A549 (cell line): ENCODE measurements at places on chromosomes 12 and 14. TPM values are rescaled to one million over a fixed set of nuclear protein-coding genes. Genes with fewer than 3 reads are reported as not detected.
A peak's percentile ranks its signal among the peaks of the same experiment; 100 is the strongest.

GRCh38 chr12:58395470-58395869 lies 454.1 kb downstream of the ATP23 start:
- no peak for DNase-seq

DNA sequence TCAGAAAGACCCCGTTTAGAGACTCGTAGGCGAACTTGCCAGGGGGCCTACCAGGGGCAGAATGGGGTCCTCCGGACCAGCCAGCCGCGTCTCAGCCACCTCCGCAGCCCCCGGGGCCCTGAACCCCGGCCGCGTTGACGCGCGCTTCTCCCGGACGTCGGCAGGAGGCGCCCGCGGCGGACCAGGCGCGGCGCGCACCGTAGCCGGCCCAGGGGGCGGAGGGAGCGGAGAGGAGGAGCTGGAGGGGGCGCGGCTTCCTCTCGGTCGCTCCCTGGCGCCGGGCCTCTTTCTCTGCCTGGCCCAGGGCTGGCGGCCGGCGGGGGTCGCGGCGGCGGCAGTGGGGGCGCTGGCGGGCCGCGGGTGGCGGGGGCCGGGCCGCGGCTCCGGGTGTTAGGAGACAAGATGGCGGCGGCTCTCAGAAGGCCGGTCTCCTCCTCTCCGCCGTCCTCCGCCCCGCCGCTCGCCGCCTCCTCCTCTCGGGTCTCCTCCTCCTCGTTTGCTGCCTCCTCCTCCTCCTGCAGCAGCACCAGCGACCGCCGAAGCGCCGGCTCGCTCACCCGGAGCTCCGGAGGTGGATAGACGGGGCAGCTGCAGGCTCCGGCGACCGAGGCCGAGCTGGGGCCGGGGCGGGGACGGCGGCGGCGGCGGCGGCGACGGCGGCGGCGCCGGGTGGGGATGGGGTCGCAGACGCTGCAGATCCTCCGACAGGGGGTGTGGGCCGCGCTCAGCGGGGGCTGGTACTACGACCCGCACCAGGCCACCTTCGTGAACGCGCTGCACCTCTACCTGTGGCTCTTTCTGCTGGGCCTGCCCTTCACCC lies at the start of gene PCNX1:
TSS of gene PCNX1 (plus strand) at position 284 of the 820 bp plus-strand sequence. CDS start at position 676, 392 bp downstream.
- DNase-seq, result peak; percentile 85

Gene ABHD12B
- not detected in 3 replicates for polyA plus RNA-seq

Gene SERPINA9
- not detected in 3 replicates for polyA plus RNA-seq

DNA sequence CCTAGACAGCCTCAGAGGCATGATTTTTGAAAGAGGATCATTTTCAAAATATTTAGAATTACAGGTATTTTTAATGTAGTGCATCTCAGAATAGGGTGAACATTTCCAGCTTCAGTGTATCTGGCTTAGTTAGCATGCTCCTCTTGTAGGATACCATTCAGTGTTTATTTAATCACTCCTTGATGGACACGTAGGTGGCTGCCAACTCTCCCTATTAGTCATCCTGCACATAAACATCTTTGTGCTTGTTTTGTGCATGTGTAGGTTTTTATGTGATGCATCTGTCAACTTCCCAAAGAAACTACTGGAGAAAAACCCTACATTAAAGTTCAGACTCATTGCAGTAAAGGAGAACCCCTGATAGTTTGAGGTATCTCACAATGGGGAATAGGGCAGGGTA lies 52.5 kb upstream of the RBM19 start:
- DNase-seq, result peak; percentile 20

GRCh38 chr12:4283512-4284255 lies 10.1 kb downstream of the CCND2 start:
- DNase-seq, result no peak

Gene LRRK2
- 3.1 to 5.3 TPM (median 5.2 TPM) in 3 replicates for polyA plus RNA-seq

- DNase-seq, result no peak
These were observed 1083.2 kb downstream of the FLRT2 start for GRCh38 chr14:86613126-86613525.

Gene FITM1
- 0.36 TPM in 1 of 3 replicates, not detected in the others for polyA plus RNA-seq

Gene CLEC4A
- polyA plus RNA-seq, result 0.17 TPM in 1 of 3 replicates, not detected in the others

Gene DNAAF2
- polyA plus RNA-seq, result 10.8 to 12.1 TPM (median 11.9 TPM) in 3 replicates

Gene ASCL1
- polyA plus RNA-seq, result not detected in 3 replicates

Gene SAMD4A
- polyA plus RNA-seq, result 5.4 to 8.0 TPM (median 6.1 TPM) in 3 replicates

DNA sequence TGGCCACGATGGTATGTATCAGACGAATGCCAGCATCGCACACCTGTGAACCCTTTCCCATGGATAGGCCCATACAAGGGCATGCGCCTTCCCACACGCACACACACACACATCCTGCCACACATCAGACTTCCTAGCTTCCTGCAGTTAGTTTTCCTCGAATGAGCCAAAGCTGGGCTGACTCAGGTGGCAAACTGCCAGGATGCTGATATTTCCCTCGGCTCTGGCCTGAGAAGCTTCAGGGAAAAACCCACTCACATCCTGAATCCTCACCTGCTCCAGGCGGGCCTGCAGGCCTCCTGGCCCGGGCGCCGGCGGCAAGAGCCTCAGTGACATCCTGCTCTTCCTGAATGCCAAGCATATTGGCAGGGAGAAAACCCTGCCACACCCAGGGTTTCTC lies 22.4 kb downstream of the CALM1 start:
- DNase-seq, result peak; percentile 35

DNA sequence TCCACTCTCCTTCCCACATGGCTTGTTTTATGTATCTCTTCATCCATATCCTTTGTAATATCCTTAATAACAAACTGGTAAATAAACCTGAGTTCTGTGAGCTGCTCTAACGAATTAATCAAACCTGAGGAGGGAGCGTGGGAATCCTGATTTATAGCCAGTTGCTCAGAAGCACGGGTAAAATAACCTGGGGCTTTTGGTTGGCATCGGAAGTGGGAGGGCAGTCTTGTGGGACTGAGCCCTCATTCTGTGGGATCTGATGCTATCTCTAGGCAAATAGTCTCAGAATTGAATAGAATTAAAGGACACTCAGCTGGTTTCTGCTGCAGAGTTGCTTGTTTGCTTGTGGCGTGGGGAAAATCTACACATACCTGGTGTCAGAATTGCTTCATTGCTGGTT lies 17.5 kb upstream of the LDHB start:
- no peak for DNase-seq

- DNase-seq, result peak; percentile 48
These were observed 565 bp downstream of the CCDC77 start for GRCh38 chr12:402029-402389.

GRCh38 chr12:103969391-103969790 lies 3.7 kb downstream of the TDG start:
- no peak for DNase-seq

- DNase-seq, result no peak
These were observed 62.5 kb downstream of the ITPR2 start for GRCh38 chr12:26770239-26771070.

- no peak for DNase-seq
These were observed 96.8 kb downstream of the OSBPL8 start for GRCh38 chr12:76462668-76463224.

Gene METAP2
- polyA plus RNA-seq, result 213 to 241 TPM (median 219 TPM) in 3 replicates

GRCh38 chr12:29782285-29782870 lies 1.4 kb downstream of the TMTC1 start:
- DNase-seq, result no peak

DNA sequence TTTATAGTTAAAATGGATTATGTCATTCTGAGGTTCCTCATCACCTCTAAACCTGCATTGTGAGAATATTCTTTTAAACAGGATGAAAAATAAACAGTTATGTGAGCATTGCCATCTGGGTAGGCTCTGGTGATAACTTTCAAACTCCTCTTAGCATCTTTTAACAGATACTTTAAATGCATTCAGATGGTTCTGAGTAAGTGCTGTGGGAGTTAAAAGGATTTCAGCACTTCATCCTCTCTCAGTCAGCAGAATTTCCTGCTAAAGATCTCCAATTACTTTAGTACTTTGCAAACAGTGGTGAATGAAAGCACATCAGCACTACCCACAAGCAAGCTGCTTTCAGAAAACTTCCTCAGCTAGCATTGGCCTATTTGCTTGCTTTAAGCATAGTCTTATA lies 59.3 kb upstream of the TMTC1 start:
- DNase-seq, result no peak

Gene RNASE7
- polyA plus RNA-seq, result not detected in 3 replicates

Gene LBHD2
- not detected in 3 replicates for polyA plus RNA-seq

GRCh38 chr12:54840244-54840865 lies 14.0 kb upstream of the MUCL1 start:
- no peak for DNase-seq

- no peak for DNase-seq
These were observed 970.3 kb downstream of the BCL11B start for GRCh38 chr14:98301681-98302080.

Gene KRT73
- polyA plus RNA-seq, result not detected in 3 replicates

DNA sequence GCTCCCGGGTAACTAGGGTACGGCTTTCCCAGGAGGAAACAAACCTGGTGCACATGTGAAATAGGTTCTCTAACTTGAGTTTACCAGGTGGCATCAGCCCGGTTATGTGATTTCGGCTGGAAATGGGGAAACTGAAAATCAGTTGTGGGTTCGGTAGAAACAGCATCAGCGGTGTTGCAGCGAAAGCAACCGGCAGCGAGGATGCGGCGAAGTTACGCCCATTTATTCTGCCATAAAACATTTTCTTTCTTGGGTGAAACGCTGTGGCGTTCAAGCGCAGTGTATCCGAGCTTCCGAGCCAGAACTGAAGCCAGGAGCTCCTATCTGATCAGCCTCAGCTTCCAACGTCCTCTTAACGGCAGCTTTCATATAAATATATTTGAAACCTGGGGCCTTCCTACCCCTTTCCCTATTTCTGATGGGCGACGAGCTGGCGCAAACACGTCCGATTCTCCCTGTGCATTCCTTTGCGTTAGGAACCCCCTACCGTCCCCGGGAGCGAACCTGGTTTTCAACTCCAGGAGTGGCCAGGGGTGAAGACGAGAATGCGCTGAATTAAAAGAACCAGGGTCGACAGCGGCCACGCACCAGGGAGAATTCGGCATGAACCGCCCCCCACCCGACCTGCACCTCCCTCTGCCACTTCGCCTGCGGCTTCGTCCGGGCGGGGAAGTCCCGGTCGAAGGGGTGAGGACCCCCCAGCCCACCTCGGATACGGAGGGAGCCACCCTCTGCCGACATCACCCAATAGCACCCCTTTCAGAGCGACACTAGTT lies 1.6 kb downstream of the DPF3 start:
- DNase-seq, result no peak

Gene PTPN6
- polyA plus RNA-seq, result 14.2 to 17.1 TPM (median 15.1 TPM) in 3 replicates

GRCh38 chr12:52022841-52023181 lies 16.1 kb downstream of the TAMALIN start:
- peak; percentile 86 for DNase-seq

GRCh38 chr12:5377997-5378592 lies 53.8 kb upstream of the NTF3 start:
- no peak for DNase-seq

Gene MYF6
- polyA plus RNA-seq, result not detected in 3 replicates

GRCh38 chr14:66237741-66238140 lies 248.4 kb upstream of the CCDC196 start:
- DNase-seq, result no peak

- no peak for DNase-seq
These were observed 451.8 kb downstream of the VRK1 start for GRCh38 chr14:97248973-97249372.

- no peak for DNase-seq
These were observed 30.7 kb upstream of the STXBP6 start for GRCh38 chr14:25080682-25081081.

Gene STXBP6
- polyA plus RNA-seq, result 1.6 to 2.1 TPM (median 1.7 TPM) in 3 replicates

Gene FAM186B
- polyA plus RNA-seq, result 0.05 to 0.11 TPM (median 0.08 TPM) in 3 replicates

Gene RTL1
- 0.01 to 0.03 TPM in 2 of 3 replicates, not detected in the other for polyA plus RNA-seq

- peak; percentile 63 for DNase-seq
These were observed 22.9 kb downstream of the ETFBKMT start for GRCh38 chr12:31682136-31682962.

Gene ITGA7
- polyA plus RNA-seq, result 1.7 to 2.0 TPM (median 1.9 TPM) in 3 replicates

DNA sequence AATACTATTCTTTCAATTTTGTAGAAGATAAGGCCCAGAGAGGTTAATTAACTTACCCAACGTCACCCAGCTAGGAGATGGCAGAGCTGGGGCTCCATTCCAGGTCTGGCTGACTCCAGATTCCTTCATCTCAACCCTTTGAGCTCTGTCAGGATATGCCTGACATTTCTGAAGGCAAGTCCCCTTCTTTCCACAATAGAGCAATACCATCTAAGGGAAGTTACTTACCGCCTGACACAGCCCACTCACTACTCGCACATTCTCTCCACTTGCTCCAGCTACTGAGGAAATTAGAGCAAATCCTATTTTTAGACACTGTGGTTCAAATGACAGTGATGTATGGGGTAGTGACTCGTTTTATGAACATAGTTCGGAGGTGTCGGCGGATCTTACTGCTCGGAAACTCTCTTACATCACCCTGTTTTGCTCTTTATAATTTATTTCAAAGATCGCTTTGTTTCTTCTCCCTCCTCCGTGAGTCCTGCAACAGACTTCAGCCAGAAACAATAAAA lies 2.0 kb upstream of the WSCD2 start:
- DNase-seq, result no peak

DNA sequence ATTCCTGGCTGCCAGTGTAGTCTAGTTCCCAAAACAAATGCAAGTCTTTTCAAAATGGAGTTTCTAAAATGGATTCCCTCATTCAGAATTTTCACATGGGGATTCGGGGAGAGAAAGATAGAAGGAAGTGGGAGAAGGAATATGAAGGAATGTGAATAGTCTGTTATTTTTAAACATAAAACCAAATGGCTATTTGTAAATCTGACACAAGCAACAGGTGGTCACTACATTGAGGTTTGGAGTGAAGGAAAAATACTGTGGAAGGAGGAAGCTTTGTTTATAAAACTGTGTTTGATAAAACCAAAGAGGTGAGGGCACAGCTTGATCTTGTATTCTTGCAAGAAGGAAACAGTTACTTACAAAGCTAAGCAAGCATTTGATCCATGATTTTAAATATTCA lies 65.3 kb upstream of the KCNJ8 start:
- DNase-seq, result no peak

DNA sequence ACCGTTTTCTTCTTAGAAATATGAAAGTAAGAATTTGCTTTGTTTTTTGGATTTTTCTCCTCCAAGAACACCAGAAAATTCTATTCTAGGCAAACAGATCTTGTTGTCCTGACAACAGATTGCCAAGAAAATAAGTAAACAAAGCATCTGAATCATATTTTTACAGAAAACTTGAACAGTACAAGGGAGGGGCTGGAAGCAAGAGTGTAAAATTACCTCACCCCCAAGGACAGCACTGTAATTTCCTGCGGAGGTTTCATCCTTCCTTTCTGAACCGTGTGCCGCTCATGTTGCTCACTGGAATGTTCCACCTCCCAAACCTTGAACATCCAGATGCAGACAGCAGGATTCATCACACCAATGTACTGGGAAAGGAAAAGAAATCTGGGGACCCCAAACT lies 5.4 kb upstream of the CAMKK2 start:
- no peak for DNase-seq

GRCh38 chr12:123390498-123391426 lies 6.8 kb downstream of the KMT5A start:
- DNase-seq, result no peak

- no peak for DNase-seq
These were observed 234.8 kb downstream of the PIK3C2G start for GRCh38 chr12:18496156-18496555.
